Suppressor macrophage treated with lipopolysaccharide for 1 hour (primary cell): ENCODE measurements at places on chromosomes 13 and 19.

DNA sequence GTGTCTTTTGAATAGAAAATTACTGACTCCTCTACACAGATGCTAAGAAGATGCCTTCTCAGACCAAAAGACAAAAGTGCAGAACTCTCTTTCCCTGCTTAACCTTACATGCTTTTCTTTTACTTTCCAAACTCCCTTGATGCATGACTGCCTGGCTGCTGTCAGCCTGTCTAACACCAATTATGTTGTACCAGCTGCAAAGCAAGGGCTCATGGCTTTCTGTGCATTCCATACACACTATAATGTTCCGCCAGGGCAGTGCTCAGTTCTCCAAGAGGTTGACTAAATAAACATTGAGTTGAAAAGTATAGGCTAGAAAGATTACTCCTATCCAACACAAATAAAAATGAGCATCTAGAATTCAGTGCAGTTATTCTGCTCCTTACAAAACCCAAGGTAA is 330.4 kb upstream of the NBEA start:
- DNase-seq, result no peak

- no peak for DNase-seq
These were observed 798.3 kb downstream of the GPC5 start for GRCh38 chr13:92196591-92197256.

DNA sequence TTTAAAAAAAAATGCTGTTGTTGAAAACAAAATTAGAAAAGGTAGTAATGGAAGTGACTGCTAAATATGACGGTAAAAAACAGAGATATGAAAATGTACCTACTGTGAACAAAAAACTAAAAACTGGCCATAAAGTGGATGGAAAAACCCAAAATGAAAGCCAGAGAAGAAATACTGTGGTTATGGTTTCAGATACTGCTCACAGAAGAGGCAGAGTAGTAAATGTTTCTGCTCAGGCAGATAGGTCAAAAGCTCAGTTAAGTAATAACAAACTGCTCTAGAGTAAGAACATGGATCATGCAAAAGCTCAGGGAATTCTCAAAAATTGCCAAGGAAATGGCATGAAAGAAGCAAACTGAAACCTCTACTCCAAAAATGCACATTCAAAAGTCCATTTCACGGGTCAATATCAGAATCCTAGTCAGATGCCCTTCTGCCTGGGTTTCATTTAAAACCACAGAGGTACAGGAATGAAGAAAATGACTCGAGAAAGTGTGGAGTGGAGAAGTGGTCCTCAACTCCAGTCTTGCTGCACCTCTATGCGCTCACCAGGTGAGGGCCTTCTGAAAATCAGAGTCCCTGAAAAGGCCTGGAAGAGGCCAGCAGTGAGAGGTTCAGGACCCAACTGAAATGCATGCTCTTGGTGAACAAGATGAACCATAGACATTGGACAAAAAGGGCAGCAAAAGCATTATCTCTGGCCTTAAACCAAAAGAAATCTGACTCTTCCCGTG is 315.0 kb upstream of the SPRY2 start:
- no peak for DNase-seq

- no peak for DNase-seq
These were observed 995 bp upstream of the CEACAM18 start for GRCh38 chr19:51477344-51477743.

DNA sequence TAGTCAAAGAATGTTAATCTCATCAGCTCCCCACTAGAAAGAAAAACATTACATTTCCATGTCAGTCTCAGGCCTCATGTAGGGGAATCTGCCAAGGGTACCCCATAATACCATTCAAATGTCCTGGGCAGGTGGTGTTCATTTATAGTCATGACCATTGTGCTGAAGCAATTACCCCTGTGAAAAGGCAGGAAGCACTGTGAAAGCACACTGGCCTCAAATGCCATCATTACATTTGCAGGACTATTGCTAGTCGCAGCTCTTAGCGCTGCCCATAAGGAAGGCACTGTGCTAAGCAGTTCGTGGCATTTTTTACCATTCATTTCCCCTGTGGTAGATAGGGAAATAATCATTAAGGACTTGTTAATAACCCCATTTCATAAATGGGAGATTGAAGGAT is 109.0 kb downstream of the LHFPL6 start:
- no peak for DNase-seq
